Activated CD4-positive, alpha-beta T cell treated with anti-CD3 and anti-CD28 coated beads for 36 hours (primary cell): ENCODE measurements at places on chromosomes 13 and 19. TPM values are rescaled to one million over a fixed set of nuclear protein-coding genes. Genes with fewer than 3 reads are reported as not detected.

Gene PRTN3
- total RNA-seq, result not detected

Gene COL4A2
- not detected for total RNA-seq

Gene KLHL26
- total RNA-seq, result 11.9 TPM

Gene FLT3
- total RNA-seq, result 0.09 TPM

Gene GRK1
- 0.21 TPM for total RNA-seq

Gene TIMM44
- 80.4 TPM for total RNA-seq

Gene ZBTB45
- 11.1 TPM for total RNA-seq

Gene ZNF296
- total RNA-seq, result 4.8 TPM

Gene ZFP36
- 69.3 TPM for total RNA-seq

Gene ZNF284
- total RNA-seq, result 2.1 TPM

Gene KISS1R
- total RNA-seq, result 14.3 TPM

Gene CEACAM4
- not detected for total RNA-seq

DNA sequence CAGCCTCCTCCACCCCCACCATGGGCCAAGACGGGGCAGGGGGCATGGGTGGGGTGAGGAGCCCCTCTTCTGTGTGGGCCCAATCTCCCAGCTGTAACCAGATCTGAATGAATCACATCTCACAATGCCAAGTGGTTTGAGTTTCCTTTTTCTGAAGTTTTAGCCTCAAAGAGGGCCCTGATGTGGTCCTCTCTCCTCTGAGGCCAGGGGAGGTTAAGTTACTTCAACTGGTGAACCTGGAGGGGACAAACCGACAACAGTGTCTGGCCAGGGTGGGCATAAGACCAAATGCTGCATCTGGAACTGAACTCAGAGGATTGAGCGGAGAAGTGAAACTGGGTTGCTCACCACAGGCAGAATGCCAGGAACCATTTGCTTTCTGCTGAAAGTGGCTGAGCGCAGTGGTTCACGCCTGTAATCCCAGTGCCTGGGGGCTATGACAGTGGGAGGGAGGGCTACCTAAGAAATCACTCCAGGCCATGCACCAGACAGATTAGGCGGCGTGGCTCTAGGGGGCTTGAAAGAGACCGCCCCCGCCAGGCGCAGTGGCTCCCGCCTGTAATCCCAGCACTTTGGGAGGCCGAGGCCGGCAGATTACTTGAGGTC is 15.4 kb upstream of the IRGC start:
- peak overlapping the region; percentile 69 for H3K4me3 ChIP-seq
- H3K4me1 ChIP-seq, result peaks cover 21% of the 10 kb centered on the region
- peak overlapping the region; percentile 99 for H3K27ac ChIP-seq
- DNase-seq, result peak; percentile 47
- peaks cover 18% of the 10 kb centered on the region for H3K27me3 ChIP-seq
- peaks cover 3% of the 10 kb centered on the region for H3K36me3 ChIP-seq

DNA sequence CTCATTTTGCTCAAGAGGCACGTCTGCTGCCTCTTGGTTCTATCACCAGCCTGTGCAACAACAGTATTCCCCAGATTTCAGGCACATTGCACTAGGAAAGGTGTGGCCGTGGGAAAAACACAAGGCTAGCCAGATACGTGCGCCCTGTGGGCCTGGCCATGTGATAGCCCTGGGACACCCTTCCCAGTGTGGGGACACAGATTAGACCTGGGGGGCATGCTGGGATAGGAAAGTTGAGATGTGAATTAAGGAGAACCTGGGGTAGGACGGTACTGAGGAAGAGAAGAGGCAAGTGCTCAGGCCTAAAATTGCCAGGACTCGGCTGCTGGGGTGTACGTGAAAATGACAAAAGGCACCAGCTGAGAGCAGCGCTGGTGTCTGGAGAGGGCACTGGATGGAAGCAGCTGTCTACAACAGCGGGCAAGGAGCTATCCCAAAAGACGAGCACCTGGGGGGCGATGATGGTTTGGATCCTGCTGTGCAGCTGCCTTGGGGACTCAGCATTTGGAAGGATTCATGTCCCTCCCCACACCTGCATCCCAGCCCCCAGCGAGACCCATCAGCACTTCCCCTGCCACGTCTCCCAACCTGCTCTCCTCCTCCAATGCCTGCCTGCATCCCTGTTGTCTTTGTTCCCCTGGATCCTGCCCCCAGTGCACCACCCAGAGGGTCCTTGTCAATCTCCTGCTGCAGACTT is 54.3 kb downstream of the GGACT start:
- no peaks in the 10 kb centered on the region for H3K36me3 ChIP-seq
- no peak overlapping the region for H3K27ac ChIP-seq
- no peak overlapping the region for H3K4me3 ChIP-seq
- H3K27me3 ChIP-seq, result no peaks in the 10 kb centered on the region

- no peak for DNase-seq
- no peaks in the 10 kb centered on the region for H3K36me3 ChIP-seq
- no peaks in the 10 kb centered on the region for H3K4me1 ChIP-seq
These were observed 698.2 kb downstream of the PCDH17 start for GRCh38 chr13:58329746-58330145.

DNA sequence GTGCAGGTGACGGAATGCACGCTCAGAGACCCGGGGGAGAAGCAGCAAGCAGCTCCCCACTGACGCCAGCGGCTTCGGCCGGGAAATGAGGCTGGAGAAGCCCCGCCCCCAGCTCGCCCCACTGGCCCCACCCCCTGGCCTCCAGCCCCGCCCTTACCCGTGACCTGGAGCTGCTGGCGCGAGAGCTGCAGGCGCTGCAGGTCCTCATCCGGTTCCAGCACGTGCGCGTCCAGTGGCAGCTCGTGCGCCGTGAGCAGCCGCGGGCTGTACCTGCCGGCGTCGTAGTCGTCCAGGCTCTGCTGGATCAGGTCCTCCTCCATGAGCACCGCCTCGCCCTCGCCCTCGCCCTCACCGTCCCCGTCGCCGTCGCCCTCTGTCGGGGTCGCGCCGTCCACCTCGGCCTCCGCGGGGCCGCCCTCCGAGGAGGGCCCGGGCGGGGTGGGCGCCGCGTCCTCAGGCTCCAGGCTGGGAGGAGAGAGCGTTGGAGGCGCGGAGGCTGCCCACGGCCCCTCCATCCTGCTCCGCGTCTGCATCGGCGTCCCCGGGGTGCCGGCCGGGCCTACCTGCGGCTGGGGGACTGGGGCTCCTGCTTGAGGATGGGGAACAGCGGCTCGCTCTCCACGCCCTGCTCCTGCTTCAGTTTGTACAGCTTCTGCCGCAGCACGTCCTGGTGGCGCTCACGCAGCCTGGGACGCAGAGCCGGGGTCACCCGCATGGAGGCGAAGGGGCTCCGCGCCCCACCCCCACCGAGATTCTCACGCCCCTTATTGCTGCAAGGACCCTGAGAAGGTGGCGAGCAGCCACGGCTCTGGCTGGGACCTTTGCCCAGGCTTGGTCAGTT is 6.4 kb upstream of the TBXA2R start:
- H3K27ac ChIP-seq, result no peak overlapping the region
- DNase-seq, result no peak
- peaks cover 12% of the 10 kb centered on the region for H3K36me3 ChIP-seq

GRCh38 chr13:98476106-98476505 is 100.8 kb downstream of the STK24 start:
- H3K4me3 ChIP-seq, result peak overlapping the region; percentile 63
- peaks cover 43% of the 10 kb centered on the region for H3K36me3 ChIP-seq
- peaks cover 56% of the 10 kb centered on the region for H3K4me1 ChIP-seq
- H3K27me3 ChIP-seq, result no peaks in the 10 kb centered on the region

DNA sequence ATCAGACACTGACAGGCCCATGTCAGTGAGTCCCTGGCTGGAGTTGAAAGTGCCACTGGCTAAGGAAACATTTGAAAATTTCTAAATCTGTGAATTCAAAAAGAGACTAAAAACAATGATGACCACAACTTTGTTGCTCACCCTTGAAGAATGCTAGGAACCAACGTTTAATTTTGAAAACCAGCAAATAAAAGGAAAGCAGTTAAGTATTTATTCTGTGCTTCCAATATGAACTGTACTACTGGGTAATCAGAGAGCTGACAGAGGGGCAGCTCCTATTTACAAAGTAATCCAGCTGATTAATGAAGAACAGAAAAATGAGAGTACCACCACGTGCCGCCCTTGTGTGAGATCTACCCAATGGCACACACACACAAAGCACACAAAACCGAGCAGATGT is 44.7 kb upstream of the LATS2 start:
- no peak overlapping the region for H3K4me3 ChIP-seq
- H3K27ac ChIP-seq, result no peak overlapping the region
- H3K36me3 ChIP-seq, result no peaks in the 10 kb centered on the region
- H3K27me3 ChIP-seq, result no peaks in the 10 kb centered on the region

DNA sequence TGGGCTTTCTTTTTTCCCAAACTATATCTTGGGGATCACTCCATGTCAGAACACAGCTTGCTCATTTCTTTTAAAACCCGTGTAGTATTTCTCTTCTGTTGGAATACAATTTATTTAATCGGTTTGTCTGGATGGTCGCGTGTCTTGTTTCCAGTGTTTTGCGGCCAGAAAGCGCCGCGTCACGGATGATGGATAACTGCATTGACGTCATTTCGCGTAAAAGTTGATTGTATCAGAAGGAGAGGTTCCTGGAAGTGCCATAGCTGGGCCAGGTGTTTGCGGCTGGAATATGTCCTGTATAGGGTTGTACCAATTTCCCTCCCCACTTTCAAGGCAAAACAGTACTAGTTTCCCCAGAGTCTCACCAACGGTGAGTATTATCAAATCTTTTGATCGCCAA is 9.7 kb downstream of the ACTL9 start:
- no peaks in the 10 kb centered on the region for H3K4me1 ChIP-seq
- DNase-seq, result no peak
- no peaks in the 10 kb centered on the region for H3K36me3 ChIP-seq
- H3K4me3 ChIP-seq, result no peak overlapping the region
- peaks cover 2% of the 10 kb centered on the region for H3K27me3 ChIP-seq

GRCh38 chr13:34208336-34208735 is 390.4 kb downstream of the RFC3 start:
- H3K27ac ChIP-seq, result no peak overlapping the region
- H3K27me3 ChIP-seq, result no peaks in the 10 kb centered on the region
- no peak for DNase-seq
- H3K36me3 ChIP-seq, result no peaks in the 10 kb centered on the region
- no peaks in the 10 kb centered on the region for H3K4me1 ChIP-seq

GRCh38 chr13:33485247-33485646 is 199.7 kb upstream of the STARD13 start:
- H3K4me3 ChIP-seq, result no peak overlapping the region
- no peaks in the 10 kb centered on the region for H3K36me3 ChIP-seq
- H3K27ac ChIP-seq, result no peak overlapping the region
- DNase-seq, result no peak
- no peaks in the 10 kb centered on the region for H3K4me1 ChIP-seq
- peaks cover 8% of the 10 kb centered on the region for H3K27me3 ChIP-seq

DNA sequence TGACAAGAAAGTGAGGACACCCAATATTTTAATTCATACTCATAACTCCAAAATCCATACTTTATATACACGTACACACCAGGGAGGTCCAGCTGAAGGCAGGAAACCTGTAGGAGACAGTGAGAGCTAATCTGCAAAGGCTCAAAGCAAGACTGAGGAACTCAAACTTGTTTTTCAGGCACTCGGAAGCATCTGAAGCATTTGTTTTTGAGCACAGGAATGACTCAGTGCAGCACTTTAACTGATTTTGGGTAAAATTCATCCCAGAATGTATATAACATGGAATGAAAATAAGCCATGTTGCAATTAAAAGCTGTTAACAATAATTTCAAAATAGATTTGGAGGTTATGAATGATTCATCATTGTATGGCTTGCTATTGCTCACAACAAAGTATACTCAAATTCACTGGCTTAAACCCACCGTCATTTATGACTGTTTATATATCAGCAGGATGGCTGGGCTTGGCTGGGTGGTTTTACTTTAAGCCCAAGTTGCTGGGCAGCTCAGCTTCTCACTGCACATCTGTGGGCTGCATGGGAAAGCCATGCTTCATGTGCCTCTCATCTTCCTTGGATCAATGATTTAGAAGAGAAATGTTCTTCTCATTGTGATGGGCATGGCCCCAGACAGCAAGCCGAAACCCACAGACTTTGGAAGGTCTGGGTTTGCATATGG is 177.0 kb downstream of the RFC3 start:
- no peaks in the 10 kb centered on the region for H3K4me1 ChIP-seq
- H3K27me3 ChIP-seq, result no peaks in the 10 kb centered on the region
- H3K4me3 ChIP-seq, result no peak overlapping the region
- H3K36me3 ChIP-seq, result no peaks in the 10 kb centered on the region
- DNase-seq, result no peak

GRCh38 chr19:3586127-3586626 is 899 bp downstream of the GIPC3 start:
- H3K27me3 ChIP-seq, result no peaks in the 10 kb centered on the region
- peak; percentile 63 for DNase-seq
- no peak overlapping the region for H3K27ac ChIP-seq
- H3K36me3 ChIP-seq, result no peaks in the 10 kb centered on the region

- H3K27me3 ChIP-seq, result no peaks in the 10 kb centered on the region
- no peak for DNase-seq
- H3K4me1 ChIP-seq, result no peaks in the 10 kb centered on the region
- no peaks in the 10 kb centered on the region for H3K36me3 ChIP-seq
- no peak overlapping the region for H3K4me3 ChIP-seq
- H3K27ac ChIP-seq, result no peak overlapping the region
These were observed 235.2 kb downstream of the SLITRK5 start for GRCh38 chr13:87906411-87906810.

GRCh38 chr13:93690139-93690538 is 463.5 kb downstream of the GPC6 start:
- no peaks in the 10 kb centered on the region for H3K36me3 ChIP-seq
- H3K4me3 ChIP-seq, result no peak overlapping the region
- H3K27ac ChIP-seq, result no peak overlapping the region
- peak; percentile 4 for DNase-seq
- H3K27me3 ChIP-seq, result no peaks in the 10 kb centered on the region

- H3K4me3 ChIP-seq, result no peak overlapping the region
- no peaks in the 10 kb centered on the region for H3K27me3 ChIP-seq
- no peak for DNase-seq
These were observed 23.2 kb upstream of the CRTC1 start for GRCh38 chr19:18660051-18660910.

GRCh38 chr19:15195371-15196334 is 5.1 kb downstream of the NOTCH3 start:
- peak; percentile 61 for DNase-seq
- H3K27ac ChIP-seq, result no peak overlapping the region
- H3K4me1 ChIP-seq, result peaks cover 12% of the 10 kb centered on the region
- peaks cover 46% of the 10 kb centered on the region for H3K27me3 ChIP-seq
- H3K36me3 ChIP-seq, result no peaks in the 10 kb centered on the region

- no peaks in the 10 kb centered on the region for H3K27me3 ChIP-seq
- no peak overlapping the region for H3K4me3 ChIP-seq
- DNase-seq, result peak; percentile 91
- H3K36me3 ChIP-seq, result peaks cover 14% of the 10 kb centered on the region
- H3K27ac ChIP-seq, result no peak overlapping the region
These were observed 7.2 kb downstream of the WDR18 start for GRCh38 chr19:991174-991931.

GRCh38 chr19:485583-486236 is 10.6 kb upstream of the MADCAM1 start:
- no peak for DNase-seq
- H3K27ac ChIP-seq, result no peak overlapping the region
- H3K4me1 ChIP-seq, result peaks cover 2% of the 10 kb centered on the region
- H3K4me3 ChIP-seq, result no peak overlapping the region

GRCh38 chr19:33683881-33684537 is 62.3 kb downstream of the CHST8 start:
- peaks cover 26% of the 10 kb centered on the region for H3K27me3 ChIP-seq
- peak; percentile 34 for DNase-seq
- H3K4me3 ChIP-seq, result no peak overlapping the region

- peaks cover 24% of the 10 kb centered on the region for H3K36me3 ChIP-seq
- H3K4me3 ChIP-seq, result no peak overlapping the region
- H3K27me3 ChIP-seq, result no peaks in the 10 kb centered on the region
- no peak for DNase-seq
These were observed 87.3 kb downstream of the STK24 start for GRCh38 chr13:98489446-98490194.

- no peaks in the 10 kb centered on the region for H3K27me3 ChIP-seq
- no peak overlapping the region for H3K27ac ChIP-seq
- no peak for DNase-seq
- H3K4me1 ChIP-seq, result peaks cover 4% of the 10 kb centered on the region
- H3K36me3 ChIP-seq, result no peaks in the 10 kb centered on the region
These were observed 174.6 kb downstream of the SPRY2 start for GRCh38 chr13:80166352-80166751.
